ENCODE measurements at places on chromosomes 1 and 21.

DNA sequence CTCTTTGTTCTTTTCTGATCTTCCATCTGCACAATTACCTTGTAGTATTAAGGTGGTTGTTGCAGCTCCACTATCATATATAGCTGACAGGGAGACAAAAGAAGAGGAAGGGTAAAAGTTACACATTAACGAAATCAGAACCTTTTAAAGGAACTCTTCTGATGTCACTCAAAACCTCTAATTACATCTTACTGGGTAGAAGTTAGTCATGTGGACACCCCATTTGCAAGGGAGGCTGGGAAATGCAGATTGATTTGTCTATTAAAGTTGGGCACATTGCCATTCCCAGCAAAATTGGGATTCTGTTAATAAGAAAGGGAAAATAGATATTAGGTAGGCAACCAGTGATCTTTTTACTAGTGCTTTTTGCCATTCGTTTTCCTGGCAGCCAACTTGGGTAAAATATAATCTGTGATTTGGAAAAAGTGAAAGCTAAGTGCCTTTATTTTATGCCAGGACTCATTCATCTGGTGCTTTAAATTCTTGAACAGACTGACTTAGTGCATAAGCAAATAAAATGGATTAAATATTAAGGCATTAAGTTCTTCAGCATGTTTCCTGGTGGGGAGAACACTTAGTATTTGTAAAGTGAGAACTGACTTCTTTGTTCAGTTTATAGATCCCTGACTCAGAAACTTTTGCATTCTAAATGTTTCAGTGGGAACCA is 71.3 kb downstream of the DNM3 start:
- no peak for DNase-seq

- DNase-seq = no peak
Observed at GRCh38 chr1:95888941-95889390, 655.0 kb downstream of the RWDD3 start.

DNA sequence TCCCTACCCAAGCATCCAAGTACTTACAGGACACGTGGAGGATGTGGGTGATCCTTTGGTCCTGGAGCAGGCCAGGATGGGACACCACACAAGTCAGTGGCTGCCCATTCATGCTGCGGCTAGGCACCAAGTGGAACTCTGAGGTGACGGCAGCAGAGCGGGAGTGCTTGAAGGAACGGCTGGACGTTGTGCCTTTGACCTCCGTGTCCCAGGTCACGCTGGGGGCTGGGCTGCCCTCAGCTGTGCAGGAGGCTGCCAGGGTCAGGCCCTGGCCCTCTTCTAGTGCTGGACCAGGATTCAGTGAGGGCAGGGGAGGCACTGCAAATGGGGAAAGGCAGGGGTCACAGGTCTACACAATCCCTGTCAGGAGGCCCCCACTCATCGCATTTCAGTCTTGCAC is 7.7 kb upstream of the ARHGAP30 start:
- no peak for DNase-seq

- DNase-seq = no peak
Observed at GRCh38 chr1:91569411-91570119, 68.9 kb downstream of the CDC7 start.

GRCh38 chr21:34910396-34910795 is 138.7 kb downstream of the RUNX1 start:
- DNase-seq = no peak

DNA sequence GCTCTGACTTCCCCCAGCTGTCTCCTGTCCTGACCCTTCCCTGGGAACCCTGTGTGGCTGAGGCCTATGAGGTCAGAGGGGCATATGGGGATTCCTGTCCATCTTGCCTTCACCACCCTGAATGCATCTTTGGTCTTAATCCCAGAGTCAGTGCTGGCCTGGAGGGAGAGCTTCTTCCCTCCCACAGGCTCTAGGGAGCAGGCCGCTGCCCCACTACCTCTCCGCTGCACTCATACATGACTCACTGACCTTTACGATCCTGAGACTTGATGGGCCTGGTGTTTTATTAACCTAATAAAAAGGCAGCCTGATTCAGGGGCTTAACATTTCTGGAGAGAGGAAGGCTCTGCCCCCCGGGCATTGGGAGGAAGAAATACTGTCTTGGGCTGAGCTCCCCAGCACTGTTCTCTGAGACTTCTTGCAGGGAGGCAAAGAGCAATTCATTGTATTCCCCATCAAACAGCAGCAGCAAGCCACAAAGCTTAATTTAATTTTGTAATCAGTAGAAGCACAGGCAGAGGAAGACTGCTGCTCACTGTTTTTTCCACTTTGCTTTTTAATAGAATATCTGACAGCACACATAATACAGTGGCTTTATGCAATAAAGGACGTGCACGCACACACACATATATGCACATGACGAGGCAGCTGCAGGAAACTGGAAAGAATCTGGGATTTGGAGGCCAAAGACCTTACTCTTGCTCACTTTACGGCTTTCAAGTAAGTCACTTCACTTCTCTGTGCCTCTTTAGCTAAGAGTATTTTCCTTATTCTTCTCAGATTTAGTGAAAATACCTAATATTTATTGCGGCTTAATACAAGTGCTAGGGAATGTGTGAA is 89.2 kb upstream of the GRIK3 start:
- DNase-seq = peak; percentile 19

GRCh38 chr1:29460694-29461093 is 224.4 kb downstream of the PTPRU start:
- no peak for DNase-seq

GRCh38 chr1:216531263-216532239 is 108.3 kb upstream of the USH2A start:
- no peak for DNase-seq

DNA sequence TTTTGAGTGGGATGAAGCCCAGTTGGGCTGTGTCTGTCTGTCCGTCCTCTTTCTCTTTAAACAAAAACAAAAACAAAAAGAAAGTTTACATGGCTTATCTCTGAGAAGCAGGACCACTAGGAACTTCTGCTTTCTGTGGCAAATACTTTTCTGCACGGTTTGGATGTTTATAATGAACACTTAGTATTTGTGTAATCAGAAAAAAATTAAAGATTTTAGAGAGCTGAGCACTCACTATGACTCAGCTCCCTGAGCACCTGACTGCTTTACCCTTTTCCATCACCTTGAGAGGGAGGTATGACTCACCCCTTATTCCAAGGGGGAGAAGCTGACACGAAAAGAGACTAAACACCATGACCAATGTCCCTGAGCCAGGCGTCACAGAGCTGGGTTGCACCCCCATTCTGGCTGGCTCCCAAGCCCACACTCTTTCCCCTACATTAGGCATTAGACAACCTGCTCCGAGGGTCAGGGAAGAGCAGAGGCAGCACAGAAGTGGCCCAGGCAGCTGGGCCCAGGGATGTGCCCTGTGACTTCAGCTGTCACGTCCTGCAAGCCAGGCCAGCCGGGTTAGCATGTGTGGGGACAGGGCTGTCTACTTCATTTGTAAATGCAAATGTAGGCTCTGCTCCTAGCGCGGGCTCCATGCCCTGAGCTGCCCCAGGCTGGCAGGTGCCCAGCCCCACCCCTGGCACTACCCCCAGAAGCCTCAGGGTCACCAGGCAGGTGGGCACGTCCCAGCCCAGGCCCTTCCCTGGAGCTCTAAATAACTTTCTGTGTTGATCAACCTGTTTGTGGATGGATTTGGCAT is 30.4 kb downstream of the RAP1GAP start:
- no peak for DNase-seq

- no peak for DNase-seq
Observed at GRCh38 chr1:172517545-172517944, 15.4 kb upstream of the SUCO start.

DNA sequence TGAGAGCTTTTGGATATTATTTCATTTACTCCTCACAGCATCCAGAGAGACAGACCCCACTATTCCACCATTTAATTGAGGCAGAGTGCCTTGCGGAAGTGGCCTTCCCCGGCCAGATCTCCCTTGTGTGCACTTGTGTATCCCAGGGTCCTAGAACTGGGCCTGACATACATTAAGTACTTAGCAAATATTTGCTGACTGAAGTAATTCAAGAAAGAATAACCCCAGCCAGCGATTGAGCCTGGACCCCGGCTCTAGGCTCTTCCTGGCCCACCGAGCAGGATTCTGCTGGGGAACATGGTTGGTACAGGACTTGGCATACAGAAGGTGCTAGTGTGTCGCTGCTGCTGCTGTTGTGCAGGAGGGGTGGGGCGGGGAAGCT is 8.4 kb downstream of the DMRTA2 start:
- no peak for DNase-seq

DNA sequence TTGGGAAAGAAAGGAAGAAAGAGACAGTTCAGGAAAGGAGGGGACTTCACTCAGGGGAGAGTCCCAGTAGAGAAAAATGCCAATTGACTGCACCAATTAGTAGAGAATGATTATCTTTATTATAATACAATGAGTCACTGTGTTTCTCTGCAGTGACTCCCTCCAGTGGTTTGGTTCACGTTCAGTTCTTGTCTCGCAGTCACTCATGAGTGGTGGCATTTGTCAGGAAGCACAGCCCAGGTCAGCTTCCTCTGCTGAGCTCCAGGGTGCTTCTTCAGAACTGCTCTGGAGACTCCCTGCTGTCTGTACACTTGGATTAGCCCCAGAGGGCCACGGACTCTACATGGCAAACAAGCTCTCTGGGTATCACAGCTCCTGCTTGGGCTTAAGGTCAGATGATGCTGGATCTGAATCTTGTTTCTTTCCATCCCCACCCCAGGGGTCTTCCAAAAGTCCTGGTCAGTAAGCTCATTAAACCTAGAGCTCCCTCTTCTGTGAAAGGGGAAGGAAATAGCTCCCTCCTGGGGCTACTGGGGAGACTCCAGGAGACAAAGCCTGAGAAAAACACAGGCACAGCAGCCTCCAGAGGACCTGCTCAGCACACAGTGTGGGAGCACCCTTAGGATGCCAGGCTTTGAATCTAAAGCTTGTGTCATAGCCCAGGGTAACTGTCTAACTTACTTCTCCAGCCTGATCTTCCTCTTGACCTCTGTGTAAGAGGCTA is 619.0 kb downstream of the AJAP1 start:
- no peak for DNase-seq

DNA sequence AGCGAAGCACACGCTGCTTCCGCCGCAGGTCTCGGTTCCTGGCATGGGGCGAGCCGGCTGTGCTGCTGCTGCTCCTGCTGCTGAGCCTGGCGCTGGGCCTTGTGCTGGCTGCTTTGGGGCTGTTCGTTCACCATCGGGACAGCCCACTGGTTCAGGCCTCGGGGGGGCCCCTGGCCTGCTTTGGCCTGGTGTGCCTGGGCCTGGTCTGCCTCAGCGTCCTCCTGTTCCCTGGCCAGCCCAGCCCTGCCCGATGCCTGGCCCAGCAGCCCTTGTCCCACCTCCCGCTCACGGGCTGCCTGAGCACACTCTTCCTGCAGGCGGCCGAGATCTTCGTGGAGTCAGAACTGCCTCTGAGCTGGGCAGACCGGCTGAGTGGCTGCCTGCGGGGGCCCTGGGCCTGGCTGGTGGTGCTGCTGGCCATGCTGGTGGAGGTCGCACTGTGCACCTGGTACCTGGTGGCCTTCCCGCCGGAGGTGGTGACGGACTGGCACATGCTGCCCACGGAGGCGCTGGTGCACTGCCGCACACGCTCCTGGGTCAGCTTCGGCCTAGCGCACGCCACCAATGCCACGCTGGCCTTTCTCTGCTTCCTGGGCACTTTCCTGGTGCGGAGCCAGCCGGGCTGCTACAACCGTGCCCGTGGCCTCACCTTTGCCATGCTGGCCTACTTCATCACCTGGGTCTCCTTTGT is 2.6 kb downstream of the TAS1R3 start:
- DNase-seq = no peak

GRCh38 chr1:178885869-178886268 is 15.0 kb upstream of the ANGPTL1 start:
- no peak for DNase-seq

- no peak for DNase-seq
Observed at GRCh38 chr21:45390831-45391742, 13.9 kb upstream of the COL18A1 start.

GRCh38 chr1:246428542-246429308 is 78.4 kb downstream of the SMYD3 start:
- no peak for DNase-seq

- no peak for DNase-seq
Observed at GRCh38 chr1:64616039-64616438, 128.8 kb upstream of the RAVER2 start.

DNA sequence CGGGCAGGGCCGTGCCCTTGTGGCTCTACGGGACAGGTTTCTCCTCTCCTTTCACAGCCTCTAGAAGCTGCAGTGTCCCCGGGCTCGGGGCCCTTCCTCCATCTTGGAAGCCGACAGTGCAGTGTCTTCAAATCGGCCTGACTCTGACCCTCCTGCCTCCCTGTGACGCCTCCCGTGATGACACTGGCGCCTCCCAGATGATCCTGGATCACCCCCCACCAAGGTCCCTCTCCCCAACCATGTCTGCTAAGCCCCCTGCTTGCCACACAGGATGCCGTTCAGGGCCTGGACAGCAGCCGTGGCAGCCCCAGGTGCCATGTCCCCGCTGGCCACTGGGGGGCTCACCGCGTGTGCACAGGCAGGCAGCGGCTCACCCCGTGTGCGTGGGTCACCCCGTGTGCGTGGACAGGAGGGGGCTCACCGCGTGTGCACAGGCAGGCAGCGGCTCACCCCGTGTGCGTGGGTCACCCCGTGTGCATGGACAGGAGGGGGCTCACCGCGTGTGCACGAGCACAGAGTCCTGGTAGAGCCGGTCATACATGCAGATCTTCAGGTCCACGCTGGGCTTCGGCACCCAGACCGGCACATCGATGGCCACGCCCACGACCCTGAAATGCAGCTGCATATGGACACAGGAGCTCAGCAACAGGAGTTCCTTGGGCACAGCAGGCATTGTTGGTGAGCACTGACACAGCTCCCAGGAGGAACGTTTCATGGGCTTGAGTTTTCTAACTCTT is 24.9 kb upstream of the TMEM52 start:
- peak; percentile 75 for DNase-seq

DNA sequence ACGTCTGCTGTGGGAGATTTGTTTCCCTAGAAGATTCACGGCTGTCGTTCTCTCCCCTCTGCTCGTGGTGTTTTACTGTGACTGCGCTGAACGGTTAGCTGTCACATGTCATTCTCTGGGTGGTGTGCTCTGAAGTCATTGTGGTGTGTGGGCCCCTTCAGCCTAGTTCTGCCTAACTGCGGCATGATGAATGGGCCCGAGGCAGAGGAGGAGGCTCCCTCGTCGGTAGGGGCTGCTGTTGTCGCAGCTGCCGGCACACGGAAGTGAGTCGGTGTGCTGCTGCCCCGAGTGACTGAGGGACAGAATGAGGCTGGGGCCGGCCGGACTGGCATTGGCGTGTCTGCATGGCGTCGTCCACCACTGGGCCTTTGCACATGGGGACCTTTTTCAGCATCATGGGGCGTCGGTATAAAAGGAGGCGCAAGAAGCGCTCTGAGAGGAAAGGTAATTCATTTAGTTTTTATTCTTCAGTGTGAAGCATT is 77.9 kb downstream of the ADARB1 start:
- peak; percentile 56 for DNase-seq

All from HEK293T (cell line).